ENCODE measurements at places on chromosomes 12 and 14. TPM values are rescaled to one million over a fixed set of nuclear protein-coding genes. Genes with fewer than 3 reads are reported as not detected.

DNA sequence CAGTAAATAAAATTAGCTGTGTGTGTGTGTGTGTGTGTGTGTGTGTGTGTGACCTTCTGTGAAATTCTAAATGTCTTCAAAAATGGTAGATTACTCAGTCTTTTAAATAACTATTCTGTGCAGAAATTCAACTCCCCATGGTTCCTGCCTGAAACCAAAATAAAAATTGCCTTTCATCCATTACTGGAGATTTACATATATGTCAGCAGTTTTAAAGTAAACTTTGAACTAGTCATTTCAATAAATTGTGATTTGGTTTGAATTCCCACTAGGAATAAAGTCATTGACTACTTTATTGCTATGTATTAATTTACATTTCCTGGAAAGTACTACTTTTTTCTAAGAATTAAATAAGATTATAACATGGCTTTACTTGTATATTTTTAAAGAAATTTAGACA lies 5.3 kb downstream of the ELK3 start:
- H3K4me3 ChIP-seq: peak overlapping the region; percentile 48
- H3K36me3 ChIP-seq: peaks cover 30% of the 10 kb centered on the region
- no peaks in the 10 kb centered on the region for H3K27me3 ChIP-seq

DNA sequence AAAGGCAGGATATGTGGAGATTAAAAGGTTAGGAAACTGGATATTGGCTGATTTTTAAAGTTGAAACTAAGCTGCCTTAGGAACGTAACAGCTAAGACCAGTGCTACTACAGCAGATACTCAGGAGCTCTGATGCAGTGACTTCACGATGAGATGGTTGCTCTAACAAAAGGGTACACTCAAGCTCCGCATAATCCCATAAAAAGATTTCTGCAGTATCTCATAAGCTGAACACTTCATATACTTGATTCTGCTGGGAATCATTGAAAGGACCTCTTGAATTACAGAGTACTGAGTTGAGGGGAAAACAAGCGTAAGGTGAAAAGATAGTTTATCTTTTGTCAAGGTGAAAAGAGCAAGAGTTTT lies 3.7 kb downstream of the RNF10 start:
- peak overlapping the region; percentile 89 for H3K27ac ChIP-seq
- H3K27me3 ChIP-seq: no peaks in the 10 kb centered on the region
- no peak for DNase-seq
- H3K4me3 ChIP-seq: peak overlapping the region; percentile 96
- peaks cover 53% of the 10 kb centered on the region for H3K36me3 ChIP-seq

DNA sequence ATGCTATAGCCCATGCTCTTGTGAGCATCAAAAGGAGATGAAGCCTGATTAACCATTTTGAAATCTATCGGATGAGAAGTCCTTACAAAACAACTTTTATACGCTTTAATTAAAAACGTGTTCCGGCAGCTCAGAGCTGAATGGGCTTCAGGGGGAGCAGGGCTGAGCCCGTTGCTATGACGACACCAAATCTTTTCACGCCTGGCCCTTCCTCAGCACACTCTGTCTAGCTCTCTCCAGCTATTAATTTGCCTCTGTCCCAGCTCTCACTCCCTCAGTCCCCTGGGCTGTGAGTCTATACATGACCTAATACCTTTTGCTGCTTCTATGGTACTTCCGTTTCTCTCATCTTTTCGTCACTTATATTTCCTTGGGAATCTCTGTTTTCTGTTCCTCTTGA lies 15.8 kb downstream of the FOXA1 start:
- H3K4me3 ChIP-seq: no peak overlapping the region
- H3K4me1 ChIP-seq: no peaks in the 10 kb centered on the region
- H3K27me3 ChIP-seq: peaks cover 8% of the 10 kb centered on the region
- DNase-seq: no peak
- no peaks in the 10 kb centered on the region for H3K36me3 ChIP-seq

KRT75 gene
- total RNA-seq: not detected
